Fibroblast of lung (primary cell): ENCODE measurements at places on chromosomes 1 and 21.

DNA sequence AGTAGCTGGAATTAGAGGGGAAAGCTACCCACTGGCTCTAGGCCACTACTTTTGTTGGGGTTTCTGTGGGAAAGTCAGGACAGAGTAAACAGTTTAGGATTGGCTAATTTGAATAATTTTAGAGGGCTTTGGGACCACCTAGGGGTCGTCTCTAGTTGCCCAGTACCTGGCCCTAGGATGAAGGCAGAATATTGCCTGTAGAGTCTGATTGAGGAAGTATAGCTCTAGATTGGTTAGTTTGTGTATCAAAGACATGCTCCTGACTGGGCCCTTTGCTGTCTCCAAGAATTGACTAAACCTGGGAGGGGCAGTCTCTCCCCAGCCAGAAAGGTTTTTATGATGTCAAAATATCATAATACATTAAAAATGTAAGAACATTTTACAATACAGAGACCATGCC is 142.0 kb downstream of the POU2F1 start:
- no peak for DNase-seq

DNA sequence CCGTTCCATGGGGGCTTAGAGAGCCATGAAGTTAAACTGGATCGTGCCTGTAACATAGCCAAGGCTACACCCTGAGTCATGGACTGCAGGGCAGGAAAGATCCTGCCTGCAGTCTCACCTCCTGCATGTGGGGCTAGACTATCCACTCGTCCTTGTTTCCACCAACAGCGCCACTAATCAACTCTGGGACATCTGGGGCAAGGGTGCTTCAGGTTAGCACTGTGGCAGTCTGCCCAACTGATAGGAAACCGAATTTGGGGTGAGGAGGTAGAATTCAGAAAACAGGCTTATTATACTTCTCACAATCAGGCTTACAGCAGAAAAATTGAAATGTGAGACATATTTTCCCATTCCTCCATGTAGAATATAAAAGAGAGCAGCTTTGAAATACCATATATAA is 85.2 kb upstream of the ADAM30 start:
- no peak for DNase-seq

- DNase-seq, result no peak
These were observed 57.6 kb downstream of the SIM2 start for GRCh38 chr21:36756527-36756926.

GRCh38 chr1:30903343-30904034 is 5.1 kb downstream of the SDC3 start:
- DNase-seq, result peak; percentile 21

DNA sequence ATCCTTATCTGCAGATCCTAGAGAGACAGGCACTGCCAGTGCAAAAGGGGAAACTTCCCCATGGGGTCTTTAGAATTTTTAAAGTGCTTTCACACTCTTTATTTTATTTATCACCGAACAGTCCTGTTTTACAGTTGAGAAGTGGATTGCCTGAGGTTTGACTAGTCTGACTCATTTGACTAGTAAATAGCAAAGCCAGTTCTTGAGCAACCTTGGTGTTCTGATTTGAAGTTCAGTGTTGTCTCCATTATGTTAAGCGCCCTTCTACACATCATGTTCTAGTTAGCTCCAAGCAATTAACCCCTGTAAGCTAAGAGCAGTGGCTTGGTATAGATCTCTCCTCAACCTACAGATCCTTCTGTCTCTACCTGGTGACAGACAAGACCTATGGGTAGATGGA is 262.9 kb downstream of the CACNA1E start:
- DNase-seq, result no peak

- peak; percentile 65 for DNase-seq
These were observed 77.9 kb downstream of the ADARB1 start for GRCh38 chr21:45152265-45152746.

- peak; percentile 20 for DNase-seq
These were observed 7.3 kb upstream of the UMODL1 start for GRCh38 chr21:42063571-42064521.

DNA sequence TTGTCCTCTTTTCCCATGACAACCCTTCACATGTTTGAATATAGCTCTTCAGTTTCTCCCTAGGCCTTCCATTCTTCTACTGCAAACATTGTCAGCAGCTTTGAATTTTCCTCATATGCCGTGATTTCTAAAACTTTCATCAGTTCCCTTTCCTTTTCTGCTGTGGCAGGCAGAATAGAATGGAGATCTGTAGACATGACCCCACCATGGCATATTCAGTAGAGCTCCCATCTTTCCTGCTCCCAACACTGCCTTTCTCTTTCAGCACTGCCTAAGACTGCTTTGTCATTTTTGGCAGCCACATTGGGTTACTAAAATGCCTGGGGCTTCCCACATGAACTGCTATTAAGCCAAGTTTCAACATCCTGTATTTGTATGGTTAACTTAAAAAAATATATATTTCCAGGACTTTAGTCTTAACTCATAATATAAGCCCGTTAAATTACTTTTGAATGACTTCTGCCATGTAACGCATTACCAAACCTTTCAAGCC is 60.9 kb downstream of the TBX19 start:
- peak; percentile 35 for DNase-seq

DNA sequence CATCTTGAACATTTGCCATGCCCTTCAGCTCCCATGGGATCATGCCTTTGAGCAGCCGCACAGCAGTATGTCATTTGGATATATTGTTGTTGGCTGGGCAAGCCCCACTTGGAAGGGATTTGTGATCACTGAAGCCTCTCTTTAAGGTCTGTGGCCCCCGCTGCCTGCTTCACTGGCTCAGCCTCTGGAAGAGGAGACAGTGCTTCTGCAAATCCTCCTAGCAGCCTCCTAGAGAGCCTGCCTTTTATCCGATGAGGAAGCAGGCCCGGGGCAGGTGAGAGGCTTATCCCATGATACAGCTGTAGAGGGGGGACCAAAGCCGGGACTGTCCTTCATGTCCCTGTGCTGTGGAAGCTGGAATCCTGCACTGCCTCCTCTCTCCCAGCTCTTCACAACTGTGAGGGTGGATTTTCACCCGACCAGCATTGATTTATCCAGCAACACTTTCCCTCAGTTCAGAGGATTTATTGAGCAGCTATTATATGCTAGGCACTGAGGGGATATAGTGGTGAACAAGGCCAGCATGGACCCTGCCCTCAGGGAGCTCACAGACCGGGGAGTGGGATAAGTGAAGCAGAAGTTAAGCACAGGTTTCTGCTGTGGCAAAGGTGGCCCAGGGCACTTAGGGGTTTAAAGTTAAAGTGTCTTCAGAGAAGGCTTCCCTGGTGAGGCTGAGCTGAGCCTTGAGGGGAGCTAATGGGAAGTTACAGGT is 3.9 kb downstream of the TMEM61 start:
- no peak for DNase-seq

DNA sequence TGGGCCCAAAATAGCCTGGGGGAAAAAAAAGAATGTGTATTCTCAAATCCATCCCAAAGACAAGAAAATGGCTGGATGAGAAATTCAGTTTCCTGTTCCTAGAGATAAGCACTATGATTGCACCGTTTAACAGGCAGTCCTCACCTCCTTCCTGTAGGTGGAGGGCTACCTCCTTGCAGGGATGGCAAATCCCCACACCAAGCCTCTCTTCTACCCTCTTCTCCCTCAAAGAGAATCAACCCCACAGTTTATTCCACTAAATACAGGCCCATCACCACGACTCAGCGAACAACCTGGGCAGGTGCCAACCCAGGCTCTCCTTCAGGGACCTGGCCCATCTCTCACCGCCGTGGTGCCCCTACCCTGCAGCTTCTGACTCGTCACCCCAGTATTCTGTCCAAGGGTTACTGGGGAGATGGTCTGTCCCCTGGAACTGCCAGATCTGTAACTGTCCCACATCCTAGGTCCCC is 3.4 kb upstream of the CHD5 start:
- DNase-seq, result no peak
